ENCODE measurements at places on chromosomes 16 and 17.
A peak's percentile ranks its signal among the peaks of the same experiment; 100 is the strongest.

GRCh38 chr16:81864646-81865382, 85.7 kb downstream of the PLCG2 start:
- no peak for DNase-seq

DNA sequence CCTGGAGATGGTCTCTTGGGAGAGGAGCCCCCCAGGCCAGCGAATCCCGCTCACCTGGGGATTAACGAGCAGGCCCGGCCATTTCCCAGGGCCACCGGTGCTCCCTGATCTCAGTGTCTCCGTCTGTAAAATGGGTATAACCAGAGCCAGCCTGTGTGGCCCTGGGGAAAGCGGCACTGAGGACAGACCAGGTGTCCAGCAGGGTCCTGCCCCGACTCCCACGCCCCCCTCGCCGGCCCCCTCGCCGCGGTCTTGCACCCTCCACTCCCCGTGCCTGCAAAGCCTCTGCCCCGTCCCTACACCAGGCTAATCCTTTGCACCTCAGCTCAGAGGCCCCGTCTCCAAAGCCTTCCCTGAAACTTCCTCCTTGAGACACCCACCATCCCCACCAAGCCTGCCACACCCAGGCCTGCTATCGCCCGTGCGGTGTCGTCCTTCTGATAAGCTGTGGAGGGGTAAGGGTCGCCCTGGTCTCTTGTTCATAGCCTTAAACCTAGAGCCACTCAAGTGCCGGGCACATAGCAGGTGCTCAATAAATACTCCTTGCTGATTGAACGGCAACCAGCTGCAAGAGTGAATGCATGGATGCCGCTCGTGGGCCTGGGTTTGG, 259.1 kb downstream of the C16orf95 start:
- no peak for DNase-seq

DNA sequence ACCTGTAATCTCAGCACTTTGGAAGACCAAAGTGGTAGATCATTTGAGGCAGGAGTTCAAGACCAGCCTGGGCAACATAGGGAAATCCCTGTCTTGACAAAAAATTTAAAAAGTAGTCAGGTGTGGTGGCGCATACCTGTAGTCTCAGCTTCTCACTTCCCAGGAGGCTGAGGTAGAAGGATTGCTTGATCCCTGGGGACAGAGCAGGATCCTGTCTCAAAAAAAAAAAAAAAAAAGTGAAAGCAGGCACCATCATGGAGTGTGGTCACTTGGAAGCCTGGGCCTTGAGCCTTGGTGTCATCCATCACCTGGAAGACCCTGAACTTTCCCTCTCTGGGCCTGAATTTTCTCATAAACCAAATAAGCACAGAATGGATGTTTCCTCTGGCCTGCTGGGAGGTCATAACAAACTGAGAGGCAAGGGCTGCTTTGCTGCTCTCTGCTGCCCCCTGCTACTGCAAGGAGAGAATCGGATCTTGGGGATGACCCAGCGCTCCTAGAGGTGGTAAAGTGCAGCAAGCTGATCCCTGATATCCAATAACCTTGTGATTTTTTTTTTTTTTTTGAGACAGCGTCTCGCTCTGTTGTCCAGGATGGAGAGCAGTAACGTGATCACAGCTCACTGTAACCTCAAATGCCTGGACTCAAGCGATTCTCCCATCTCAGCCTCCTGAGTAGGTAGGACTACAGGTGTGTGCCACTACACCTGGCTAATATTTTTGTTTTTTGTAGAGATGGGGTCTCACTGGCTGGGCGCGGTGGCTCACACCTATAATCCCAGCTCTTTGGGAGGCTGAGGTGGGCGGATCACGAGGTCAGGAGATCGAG, 75.9 kb upstream of the RNU2-1 start:
- no peak for DNase-seq

GRCh38 chr17:69704935-69705334, 290.4 kb downstream of the MAP2K6 start:
- DNase-seq, result no peak

DNA sequence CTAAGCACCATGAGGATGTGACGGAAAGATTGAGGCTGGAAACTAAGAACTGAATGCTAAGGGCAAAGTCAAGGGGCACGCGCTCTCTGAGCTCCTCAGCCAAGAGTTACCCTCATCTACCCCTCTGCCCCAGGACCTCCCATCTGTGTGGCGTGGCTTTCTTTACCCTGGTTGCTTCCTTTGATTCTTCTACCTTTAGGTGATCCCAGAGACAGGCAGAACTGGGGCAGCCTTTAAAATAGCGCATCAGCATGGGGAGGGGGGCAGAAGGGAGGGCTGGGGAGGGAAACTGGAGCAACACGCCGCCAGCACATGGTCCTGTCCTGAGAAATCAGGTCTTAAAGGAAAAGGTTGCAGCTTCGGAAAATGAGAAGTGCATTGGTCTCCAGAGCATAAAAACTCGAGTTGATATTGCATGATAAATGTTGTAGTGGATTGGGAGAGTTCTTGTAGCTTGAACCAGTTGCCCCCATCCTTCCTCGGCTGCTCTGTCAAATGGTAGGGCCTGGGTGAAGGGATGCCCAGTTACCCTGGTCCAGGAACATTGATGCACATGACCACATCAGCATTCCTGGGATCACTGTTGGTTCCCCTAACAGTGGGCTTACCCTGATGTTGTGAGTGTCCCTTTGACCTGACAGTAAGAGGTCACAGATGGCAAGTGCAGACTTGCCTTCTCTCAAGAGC, 29.7 kb downstream of the LDHD start:
- DNase-seq, result no peak

- no peak for DNase-seq
Measured at GRCh38 chr17:51250314-51250840, 9.5 kb downstream of the MBTD1 start.

GRCh38 chr17:46135879-46136563, 57.2 kb downstream of the KANSL1 start:
- no peak for DNase-seq

DNA sequence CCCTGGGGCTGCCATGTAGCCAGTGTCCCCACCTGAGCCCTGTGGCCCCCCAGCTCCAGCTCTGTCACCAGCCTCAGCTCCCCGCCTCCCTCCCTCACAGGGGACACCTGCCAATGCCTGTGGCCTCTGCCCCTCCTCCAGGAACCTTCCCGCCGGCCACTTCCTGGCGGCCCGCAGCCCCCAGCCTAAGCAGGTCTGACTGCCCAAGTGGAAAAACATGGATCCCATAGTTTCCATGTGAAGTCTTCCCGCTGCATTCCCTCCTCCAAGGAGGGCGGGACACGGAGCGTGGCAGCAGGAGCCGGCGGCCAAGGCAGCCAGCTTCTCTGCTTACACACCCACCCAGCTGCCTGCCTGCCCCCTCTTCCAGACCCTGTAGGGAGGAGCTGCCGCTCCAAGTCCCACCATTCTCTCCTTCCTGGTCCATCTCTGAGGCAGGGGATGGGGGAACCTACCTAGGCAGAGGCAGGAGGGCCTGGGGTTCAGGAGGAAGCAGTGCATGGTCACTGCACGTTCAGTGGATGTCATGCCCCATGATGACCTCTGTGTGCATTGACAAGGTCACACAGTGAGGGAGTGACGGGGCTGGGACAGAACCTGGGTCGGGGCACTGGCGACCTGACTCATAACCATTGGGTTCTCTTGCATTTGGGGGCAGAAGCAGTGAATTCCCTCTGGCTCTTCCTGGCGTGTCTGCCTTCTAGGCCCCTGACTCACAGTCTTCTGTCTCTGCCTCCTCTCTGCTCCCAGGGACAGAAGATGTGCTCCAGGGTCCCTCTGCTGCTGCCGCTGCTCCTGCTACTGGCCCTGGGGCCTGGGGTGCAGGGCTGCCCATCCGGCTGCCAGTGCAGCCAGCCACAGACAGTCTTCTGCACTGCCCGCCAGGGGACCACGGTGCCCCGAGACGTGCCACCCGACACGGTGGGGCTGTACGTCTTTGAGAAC, 8.7 kb downstream of the VASN start:
- no peak for DNase-seq

DNA sequence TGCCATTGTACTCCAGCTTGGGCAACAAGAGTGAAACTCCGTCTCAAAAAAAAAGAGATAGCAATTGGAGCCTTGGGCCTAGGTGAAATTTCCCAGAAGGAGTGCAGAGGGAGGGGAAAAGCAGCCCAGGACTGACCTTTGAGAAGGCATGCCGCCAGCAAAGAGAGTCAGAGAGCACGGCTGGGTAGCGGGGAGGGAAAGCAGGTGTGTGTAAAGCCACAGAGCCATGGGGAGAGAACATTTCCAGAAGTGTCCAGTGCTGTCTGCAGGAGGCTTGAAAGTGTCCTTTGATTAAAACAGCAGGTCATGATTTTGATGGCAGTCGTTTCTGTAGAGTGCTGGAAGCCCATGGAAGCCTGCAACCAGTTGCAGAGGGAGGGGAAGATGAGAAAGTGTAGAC, 8.1 kb downstream of the C16orf54 start:
- no peak for DNase-seq

DNA sequence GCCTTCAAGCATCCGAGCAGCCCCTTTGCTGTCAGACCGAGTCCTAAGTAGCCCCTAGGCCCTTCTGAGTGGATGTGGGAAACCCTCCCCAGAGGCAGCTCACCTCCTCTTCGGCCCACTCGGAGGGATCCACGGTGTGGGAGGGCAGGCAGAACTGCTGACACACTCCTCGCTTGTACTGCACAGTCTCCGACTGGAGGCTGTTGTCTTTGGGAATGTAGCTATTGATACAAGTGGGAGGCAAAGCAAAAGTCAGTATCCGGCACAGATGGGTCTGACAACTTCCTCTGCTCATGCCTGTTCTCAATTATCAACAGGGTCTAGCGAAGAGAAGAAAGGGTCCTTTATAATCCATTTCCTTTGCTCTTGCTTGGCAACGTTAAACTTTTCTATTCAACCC, 25.9 kb upstream of the FOXJ1 start:
- DNase-seq, result no peak

DNA sequence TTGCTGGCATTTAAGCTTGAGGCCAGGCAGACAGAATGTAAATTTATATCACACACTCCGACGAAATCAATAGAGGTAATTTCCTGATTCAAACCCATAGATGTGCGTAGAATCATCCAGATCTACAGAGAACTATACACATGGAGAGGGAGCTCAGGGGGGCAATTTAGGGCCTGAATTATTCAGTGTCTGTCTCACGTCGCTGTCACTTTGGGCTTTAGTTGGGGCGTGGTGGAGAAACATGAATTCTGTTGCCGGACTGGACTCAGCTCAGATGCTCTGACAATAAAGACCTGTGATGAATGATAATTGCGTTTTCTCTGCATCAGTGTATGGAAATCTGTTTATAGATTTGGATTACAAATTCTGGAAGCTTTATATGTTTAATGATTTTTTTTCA, 32.5 kb upstream of the HS3ST2 start:
- no peak for DNase-seq

DNA sequence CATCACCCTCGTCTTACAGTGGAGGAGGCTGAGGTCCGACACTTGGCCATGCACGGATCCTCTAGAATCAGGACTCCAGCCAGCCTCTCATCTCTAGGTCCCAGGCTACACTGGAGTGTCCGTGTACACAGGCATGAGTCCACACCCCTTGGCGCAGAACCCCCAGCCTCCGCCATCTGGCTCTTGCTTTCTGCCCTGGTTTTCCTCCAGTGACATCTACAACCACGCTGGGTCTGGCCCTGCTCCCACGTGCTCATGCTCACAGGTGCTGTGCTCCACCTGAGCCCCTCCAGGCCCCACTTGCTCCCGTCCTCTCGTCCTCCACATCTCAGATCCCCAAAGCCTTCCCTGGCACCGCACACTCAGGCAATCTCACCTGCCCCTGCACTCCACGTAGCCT, 260.8 kb downstream of the ENGASE start:
- no peak for DNase-seq

- peak; percentile 43 for DNase-seq
Measured at GRCh38 chr17:7479213-7480088, at the start of gene ZBTB4. Gene ZBTB4, minus strand, starts transcription at chr17:7479631. Its CDS starts 12,830 bp downstream, at chr17:7466801.

GRCh38 chr16:4328046-4328781, 12.3 kb downstream of the GLIS2 start:
- peak; percentile 47 for DNase-seq

DNA sequence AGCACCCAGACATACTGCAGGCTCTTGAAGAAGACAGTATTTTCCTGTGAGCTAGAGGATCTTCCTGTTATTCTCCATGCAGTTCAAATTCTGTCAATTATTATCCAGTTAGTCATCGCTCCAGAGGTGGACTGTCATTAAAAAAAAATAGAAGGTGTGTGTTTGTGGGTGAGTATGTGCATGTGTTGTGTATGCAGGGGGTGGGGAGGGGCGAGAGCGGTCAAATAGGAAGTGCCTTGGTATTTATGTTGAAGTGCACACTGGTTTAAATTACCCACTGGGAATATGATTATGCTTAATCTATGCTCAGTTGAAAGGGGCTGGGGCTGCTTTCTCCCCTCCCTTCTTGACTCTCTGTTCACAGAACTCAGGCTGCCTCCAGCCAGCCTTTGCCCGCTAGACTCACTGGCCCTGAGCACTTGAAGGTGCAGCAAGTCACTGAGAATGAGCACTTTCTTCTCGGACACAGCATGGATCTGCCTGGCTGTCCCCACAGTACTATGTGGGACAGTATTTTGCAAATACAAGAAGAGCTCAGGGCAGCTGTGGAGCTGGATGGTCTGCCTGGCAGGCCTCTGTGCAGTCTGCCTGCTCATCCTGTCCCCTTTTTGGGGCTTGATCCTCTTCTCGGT, at the start of gene HSD17B2:
HSD17B2 (plus strand) TSS at position 273 of the 632 bp plus-strand sequence; CDS start at position 445, 172 bp downstream.
- no peak for DNase-seq

- DNase-seq, result no peak
Measured at GRCh38 chr16:15461376-15461775, 27.0 kb downstream of the BMERB1 start.

DNA sequence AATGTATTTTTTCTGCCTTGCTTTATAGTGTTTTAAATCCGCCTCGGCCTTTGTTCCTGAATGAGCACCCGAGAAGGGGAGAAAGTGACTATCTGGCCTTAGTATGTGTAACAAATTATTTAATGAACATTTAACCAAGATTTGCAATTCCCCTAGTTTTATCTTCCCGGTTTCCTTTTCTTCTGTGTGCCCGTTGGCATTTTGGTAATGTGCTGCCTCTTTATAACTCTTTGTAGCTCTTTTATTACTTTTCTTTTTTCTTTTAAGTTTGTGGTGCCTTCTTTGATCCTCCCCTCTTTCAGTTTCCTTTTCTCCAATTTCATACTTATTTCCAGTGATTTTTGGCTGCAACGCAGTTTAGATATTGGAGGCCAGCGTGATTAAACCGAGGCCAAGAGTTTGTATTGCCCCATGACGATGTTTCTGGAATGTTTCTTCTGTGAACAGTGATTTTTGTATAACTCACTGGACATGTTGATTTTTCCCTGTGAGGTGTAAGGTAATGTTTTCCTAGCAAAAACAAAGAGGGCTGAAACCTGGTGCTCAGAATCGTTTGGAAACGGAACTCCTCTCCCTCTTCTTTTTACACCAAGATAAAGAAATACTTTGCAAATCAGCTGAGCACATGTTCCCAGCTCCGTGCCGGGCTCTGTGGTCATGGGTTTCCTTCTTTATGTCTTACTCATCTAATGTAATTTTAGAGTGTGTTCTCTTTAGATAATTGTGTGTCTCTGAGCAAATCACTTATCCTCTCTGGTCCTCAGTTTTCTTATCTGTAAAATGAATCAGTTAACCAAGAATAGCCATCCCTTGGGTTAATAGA, 344.3 kb downstream of the WWOX start:
- no peak for DNase-seq

DNA sequence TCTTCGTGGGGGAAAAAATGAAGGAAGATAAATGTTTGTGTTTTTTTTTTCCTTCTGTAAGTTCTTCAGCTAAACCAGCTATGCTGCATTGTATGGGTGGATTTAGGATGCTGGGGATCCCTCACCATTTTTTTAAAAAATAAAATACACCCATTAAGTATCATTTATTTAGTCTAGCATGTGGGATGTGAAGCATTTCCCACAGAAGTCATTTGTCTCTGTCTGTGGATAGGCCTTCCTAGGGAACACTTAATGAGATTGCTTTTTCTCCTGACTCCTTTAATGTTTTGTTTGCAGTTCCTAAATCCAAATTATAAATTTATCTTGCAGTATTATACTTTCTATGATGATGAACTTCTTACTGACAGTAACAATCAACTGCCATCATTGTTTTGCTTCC, 146.7 kb downstream of the PPM1E start:
- no peak for DNase-seq
